ENCODE measurements at places on chromosomes 7 and 10. TPM values are rescaled to one million over a fixed set of nuclear protein-coding genes. Genes with fewer than 3 reads are reported as not detected.

GRCh38 chr7:111855161-111855841 lies 293.0 kb upstream of the IMMP2L start:
- H3K36me3 ChIP-seq: no peaks in the 10 kb centered on the region
- no peaks in the 10 kb centered on the region for H3K4me1 ChIP-seq
- peak; percentile 12 for DNase-seq
- H3K27ac ChIP-seq: no peak overlapping the region
- no peaks in the 10 kb centered on the region for H3K27me3 ChIP-seq
- H3K4me3 ChIP-seq: no peak overlapping the region

GRCh38 chr10:104921763-104922162 lies 280.7 kb downstream of the SORCS3 start:
- no peaks in the 10 kb centered on the region for H3K36me3 ChIP-seq
- H3K4me3 ChIP-seq: no peak overlapping the region
- no peak for DNase-seq
- H3K27ac ChIP-seq: no peak overlapping the region
- H3K27me3 ChIP-seq: no peaks in the 10 kb centered on the region

- H3K36me3 ChIP-seq: no peaks in the 10 kb centered on the region
- DNase-seq: no peak
- H3K27me3 ChIP-seq: peaks cover 16% of the 10 kb centered on the region
- H3K4me1 ChIP-seq: no peaks in the 10 kb centered on the region
- no peak overlapping the region for H3K27ac ChIP-seq
Observed at GRCh38 chr10:95784279-95784913, 28.4 kb downstream of the ENTPD1 start.

DNA sequence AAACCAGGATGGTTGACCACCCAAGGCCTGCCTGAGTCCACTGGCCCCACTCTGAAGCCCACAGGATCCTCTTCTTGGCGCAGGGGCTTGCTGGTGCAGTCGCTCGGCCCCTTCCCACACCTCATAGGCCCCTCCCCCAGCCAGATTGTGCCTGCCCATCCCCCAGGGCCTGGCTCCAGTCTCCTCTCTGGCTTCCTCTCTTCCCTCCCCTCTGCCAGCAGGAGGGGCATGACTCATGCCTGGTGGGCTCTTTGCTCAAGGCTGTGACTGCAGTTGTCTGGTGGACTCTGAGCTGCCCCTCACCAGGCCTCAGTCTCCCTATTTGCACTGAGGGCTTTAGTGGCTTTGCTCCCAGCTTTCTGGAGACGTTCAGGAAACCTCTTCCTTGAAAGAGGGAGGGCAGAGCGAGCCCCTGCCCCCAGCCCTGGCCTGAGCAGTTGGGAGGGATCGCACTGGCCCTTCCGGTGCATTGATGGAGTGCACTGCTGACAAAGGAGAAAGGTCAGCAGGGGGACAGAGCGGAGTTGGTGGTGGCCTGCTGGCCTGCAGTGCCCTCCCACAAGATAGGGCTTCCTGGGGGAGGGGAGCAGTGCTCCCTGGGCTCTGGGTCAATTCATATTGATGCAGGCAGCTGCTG lies 60.7 kb downstream of the ZMIZ1 start:
- no peak for DNase-seq
- no peaks in the 10 kb centered on the region for H3K4me1 ChIP-seq
- H3K4me3 ChIP-seq: no peak overlapping the region
- no peaks in the 10 kb centered on the region for H3K36me3 ChIP-seq
- no peaks in the 10 kb centered on the region for H3K27me3 ChIP-seq

GRCh38 chr7:99579956-99580777 lies 17.9 kb upstream of the TMEM225B start:
- H3K27me3 ChIP-seq: no peaks in the 10 kb centered on the region
- H3K27ac ChIP-seq: no peak overlapping the region
- H3K4me1 ChIP-seq: peaks cover 12% of the 10 kb centered on the region
- peak overlapping the region; percentile 78 for H3K4me3 ChIP-seq

- DNase-seq: no peak
- no peak overlapping the region for H3K4me3 ChIP-seq
- H3K27ac ChIP-seq: no peak overlapping the region
- H3K36me3 ChIP-seq: peaks cover 43% of the 10 kb centered on the region
- H3K4me1 ChIP-seq: no peaks in the 10 kb centered on the region
- H3K27me3 ChIP-seq: no peaks in the 10 kb centered on the region
Observed at GRCh38 chr7:131444683-131445082, 111.7 kb downstream of the PODXL start.

- no peaks in the 10 kb centered on the region for H3K36me3 ChIP-seq
- H3K27me3 ChIP-seq: peaks cover 20% of the 10 kb centered on the region
- DNase-seq: no peak
- H3K4me3 ChIP-seq: no peak overlapping the region
- H3K27ac ChIP-seq: no peak overlapping the region
Observed at GRCh38 chr10:69730251-69731156, 71.2 kb upstream of the COL13A1 start.

- H3K36me3 ChIP-seq: no peaks in the 10 kb centered on the region
- no peaks in the 10 kb centered on the region for H3K27me3 ChIP-seq
- no peak overlapping the region for H3K4me3 ChIP-seq
- DNase-seq: no peak
- H3K4me1 ChIP-seq: no peaks in the 10 kb centered on the region
Observed at GRCh38 chr10:81136261-81136660, 598.6 kb downstream of the SH2D4B start.

DNA sequence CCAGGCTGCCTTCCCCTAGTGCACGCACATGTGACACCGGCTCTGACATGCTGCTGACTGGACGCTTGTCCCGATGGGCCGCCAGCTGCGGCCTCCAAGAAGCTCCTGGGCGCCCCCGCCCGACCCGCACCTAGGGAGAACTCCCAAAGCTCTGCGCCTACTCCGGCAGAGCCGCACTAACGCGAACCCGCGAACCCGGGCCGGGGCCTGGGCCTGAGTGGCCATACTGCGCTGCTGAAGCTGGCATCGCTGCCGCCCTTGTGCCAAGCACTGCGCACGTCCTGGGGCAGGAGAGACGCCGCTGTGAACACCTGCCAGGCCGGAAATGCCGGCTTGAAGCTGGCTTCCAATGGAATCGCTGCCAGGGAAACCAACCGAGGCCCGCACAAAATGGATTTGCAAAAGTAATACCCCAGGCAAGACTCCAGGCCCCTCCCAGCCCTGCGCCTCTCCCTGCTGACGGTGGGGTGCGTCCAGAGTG lies 85.1 kb downstream of the WASHC2A start:
- DNase-seq: no peak
- H3K4me1 ChIP-seq: peaks cover 2% of the 10 kb centered on the region
- H3K27me3 ChIP-seq: peaks cover 13% of the 10 kb centered on the region
- no peak overlapping the region for H3K27ac ChIP-seq
- no peak overlapping the region for H3K4me3 ChIP-seq

DNA sequence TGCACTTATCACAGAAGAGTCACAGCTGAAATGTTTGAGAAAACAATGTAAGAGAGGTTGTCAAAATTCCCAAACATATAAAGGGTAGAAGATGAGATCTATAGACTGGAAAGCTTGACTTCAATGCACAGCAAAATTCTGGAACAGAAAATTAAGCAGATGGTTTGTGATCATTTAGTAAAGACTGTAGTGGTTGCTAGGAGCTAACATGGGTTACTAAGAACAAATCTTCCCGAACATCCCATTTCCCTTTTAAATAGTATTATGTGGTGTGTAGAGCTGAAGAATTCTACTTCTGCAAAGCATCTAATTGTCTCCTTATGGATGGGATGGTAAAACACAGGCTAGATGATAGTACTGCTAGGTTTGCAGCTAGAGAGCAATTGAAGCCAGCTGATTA lies 312.3 kb downstream of the CAMK1D start:
- no peak for DNase-seq
- H3K27ac ChIP-seq: no peak overlapping the region
- H3K4me1 ChIP-seq: peaks cover 9% of the 10 kb centered on the region
- H3K4me3 ChIP-seq: no peak overlapping the region
- H3K36me3 ChIP-seq: peaks cover 4% of the 10 kb centered on the region

GRCh38 chr7:22125436-22125835 lies 179.7 kb upstream of the CDCA7L start:
- no peak for DNase-seq
- peaks cover 9% of the 10 kb centered on the region for H3K4me1 ChIP-seq
- peaks cover 14% of the 10 kb centered on the region for H3K27me3 ChIP-seq
- H3K27ac ChIP-seq: no peak overlapping the region
- no peaks in the 10 kb centered on the region for H3K36me3 ChIP-seq
- no peak overlapping the region for H3K4me3 ChIP-seq

DNA sequence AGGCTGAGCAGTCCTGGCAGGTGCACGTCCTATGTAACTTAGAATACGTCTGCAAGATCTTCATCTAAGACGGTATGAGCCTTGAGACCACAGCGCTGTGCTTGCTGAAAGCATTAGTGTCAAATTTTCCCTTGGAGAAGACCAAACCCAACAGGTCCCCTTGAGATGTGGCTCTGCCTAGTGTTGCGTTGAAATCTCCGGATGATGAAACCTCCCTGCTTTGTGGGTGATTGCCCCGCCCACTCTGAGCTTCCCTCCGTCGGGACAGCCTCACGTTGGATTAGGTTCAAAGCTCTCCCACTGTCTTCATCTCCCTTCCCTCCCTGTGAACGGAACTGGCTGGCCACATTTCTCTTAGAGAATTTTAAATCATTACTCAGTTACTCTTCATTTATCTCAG lies 102.0 kb downstream of the ADARB2 start:
- H3K4me1 ChIP-seq: no peaks in the 10 kb centered on the region
- peaks cover 17% of the 10 kb centered on the region for H3K27me3 ChIP-seq
- no peak overlapping the region for H3K27ac ChIP-seq
- H3K4me3 ChIP-seq: no peak overlapping the region

- no peak for DNase-seq
- H3K4me1 ChIP-seq: peaks cover 2% of the 10 kb centered on the region
- no peak overlapping the region for H3K27ac ChIP-seq
Observed at GRCh38 chr7:99729486-99730237, 5.3 kb downstream of the CYP3A7 start.

GRCh38 chr7:79982141-79982770 lies 152.4 kb upstream of the GNAI1 start:
- H3K27ac ChIP-seq: no peak overlapping the region
- H3K4me3 ChIP-seq: no peak overlapping the region
- H3K27me3 ChIP-seq: no peaks in the 10 kb centered on the region
- no peak for DNase-seq
- no peaks in the 10 kb centered on the region for H3K4me1 ChIP-seq

DNA sequence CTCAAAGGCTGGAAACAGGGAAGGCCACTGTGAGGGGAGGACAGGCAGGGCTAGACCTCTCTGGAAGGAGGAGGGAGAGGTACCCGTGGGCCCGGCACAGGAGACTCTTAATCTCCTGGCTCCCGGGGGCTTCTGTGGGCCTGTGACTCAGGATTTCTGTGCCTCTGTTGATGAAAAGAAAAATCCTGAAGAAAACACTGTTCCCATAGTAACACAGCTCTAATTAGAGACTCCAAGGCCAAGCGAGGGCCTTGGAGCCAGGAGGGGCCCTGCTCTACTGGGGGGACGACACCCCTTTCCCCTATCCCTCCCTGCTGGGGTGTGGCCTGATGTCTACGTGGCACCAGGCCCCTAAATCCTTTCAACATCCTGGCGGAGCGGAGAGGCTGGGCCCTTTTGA lies 174.1 kb upstream of the TNRC18 start:
- H3K27me3 ChIP-seq: peaks cover 14% of the 10 kb centered on the region
- no peak overlapping the region for H3K27ac ChIP-seq
- H3K36me3 ChIP-seq: no peaks in the 10 kb centered on the region
- H3K4me1 ChIP-seq: peaks cover 23% of the 10 kb centered on the region
- no peak overlapping the region for H3K4me3 ChIP-seq

- H3K36me3 ChIP-seq: peaks cover 57% of the 10 kb centered on the region
- no peak overlapping the region for H3K4me3 ChIP-seq
- no peaks in the 10 kb centered on the region for H3K27me3 ChIP-seq
- no peak for DNase-seq
- peaks cover 70% of the 10 kb centered on the region for H3K4me1 ChIP-seq
Observed at GRCh38 chr7:150464962-150465361, 14.5 kb downstream of the GIMAP8 start.

DNA sequence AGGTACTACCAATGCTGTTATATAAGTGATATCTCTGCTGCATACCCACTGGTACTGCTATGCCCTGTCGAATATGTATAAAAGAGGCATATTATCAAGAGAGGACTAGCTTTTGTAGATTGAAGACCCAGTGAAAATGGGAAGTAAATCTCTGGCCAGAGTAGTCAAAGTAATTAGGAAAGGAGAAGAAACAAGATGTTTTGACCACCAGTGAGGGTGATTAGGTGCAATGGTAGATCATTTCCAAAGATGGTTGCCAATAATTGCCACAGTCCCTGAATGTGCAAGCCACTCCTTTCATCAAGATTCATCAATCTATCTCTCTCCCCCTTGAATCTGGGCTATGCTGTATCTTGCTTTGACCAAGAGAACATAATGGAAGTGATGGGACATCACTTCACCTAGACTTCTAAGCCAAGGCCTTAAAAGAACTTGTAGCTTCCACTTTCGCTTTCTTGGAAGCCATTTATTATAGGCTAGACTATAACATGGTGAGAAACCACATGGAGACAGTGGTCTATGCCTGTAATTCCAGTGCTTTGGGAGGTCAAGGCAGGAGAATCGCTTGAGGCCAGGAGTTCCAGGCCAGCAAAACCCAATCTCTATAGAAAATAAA lies 52.6 kb upstream of the ST8SIA6 start:
- DNase-seq: no peak
- no peak overlapping the region for H3K4me3 ChIP-seq
- no peaks in the 10 kb centered on the region for H3K27me3 ChIP-seq
- peaks cover 46% of the 10 kb centered on the region for H3K4me1 ChIP-seq
- H3K36me3 ChIP-seq: peaks cover 2% of the 10 kb centered on the region

GRCh38 chr7:12741951-12742575 lies 54.6 kb downstream of the ARL4A start:
- DNase-seq: no peak
- no peaks in the 10 kb centered on the region for H3K36me3 ChIP-seq
- H3K4me3 ChIP-seq: no peak overlapping the region

The PNLIPRP2 gene
- not detected for total RNA-seq

The FAM24B gene
- 8.1 TPM for total RNA-seq

The NYAP1 gene
- 0.24 TPM for total RNA-seq

The LHFPL3 gene
- total RNA-seq: not detected

The ANKRD1 gene
- not detected for total RNA-seq

The GPC2 gene
- total RNA-seq: 4.8 TPM

The CYP3A7 gene
- total RNA-seq: not detected

The ASAH2 gene
- total RNA-seq: 3.3 TPM

The RNF148 gene
- total RNA-seq: not detected

The MARVELD1 gene
- total RNA-seq: 2.9 TPM
